ENCODE measurements at places on chromosomes 2 and 18.

DNA sequence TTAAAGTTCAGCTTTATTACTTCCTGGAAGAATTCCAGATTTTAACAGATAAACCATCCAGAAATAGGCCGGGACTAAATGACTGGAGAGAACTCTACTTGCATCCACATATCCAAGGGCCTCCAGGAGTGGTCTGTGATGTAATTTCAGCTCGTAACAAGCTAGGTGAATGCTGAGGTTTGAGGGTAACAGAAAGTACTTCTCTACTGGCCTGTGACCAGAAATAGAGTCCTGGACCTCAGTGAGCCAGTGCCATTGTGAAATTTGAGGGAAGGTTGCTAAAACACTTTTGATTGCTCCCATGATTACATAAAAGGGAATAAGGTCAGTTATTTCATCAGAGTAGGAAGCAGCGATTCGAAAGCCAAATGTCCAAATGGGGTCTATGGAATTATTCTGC lies 158.1 kb downstream of the DOCK10 start:
- no peak for DNase-seq

DNA sequence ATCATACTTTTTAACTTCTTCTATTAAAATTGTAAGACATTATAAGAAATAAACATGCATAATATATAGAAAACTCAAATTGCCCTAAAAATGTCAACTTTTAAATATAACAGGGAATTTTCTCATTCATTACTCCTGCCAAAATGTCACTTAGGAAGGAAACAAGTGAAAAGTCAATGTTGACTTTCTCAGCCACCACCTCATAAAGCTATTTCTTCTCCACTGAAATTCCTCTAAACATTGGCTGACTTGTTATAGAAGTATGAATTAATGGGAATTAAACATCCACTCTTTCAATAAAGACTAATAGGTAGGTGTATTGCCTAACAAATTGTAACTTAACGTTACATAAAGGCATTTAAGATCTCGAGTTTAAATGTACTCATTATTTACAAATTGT lies 499.7 kb upstream of the SYT4 start:
- DNase-seq: no peak

DNA sequence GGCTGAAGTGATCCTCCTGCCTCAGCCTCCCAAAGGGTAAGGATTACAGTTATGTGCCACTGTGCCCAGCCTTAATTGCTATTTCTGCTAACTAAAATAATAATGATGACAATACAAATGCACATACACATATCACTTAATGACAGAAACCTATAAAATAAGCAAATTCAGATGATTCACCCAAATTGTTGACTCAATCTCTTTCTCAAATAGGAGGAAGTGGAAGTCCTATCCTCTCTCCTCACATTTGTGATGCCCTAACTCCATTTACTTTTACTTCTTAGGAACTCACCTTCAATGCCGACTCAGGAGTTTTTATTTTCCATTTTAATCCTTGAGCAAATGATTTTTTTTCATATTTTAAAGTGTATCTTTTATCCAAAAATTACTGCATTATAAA lies 24.5 kb upstream of the RAPH1 start:
- DNase-seq: no peak

DNA sequence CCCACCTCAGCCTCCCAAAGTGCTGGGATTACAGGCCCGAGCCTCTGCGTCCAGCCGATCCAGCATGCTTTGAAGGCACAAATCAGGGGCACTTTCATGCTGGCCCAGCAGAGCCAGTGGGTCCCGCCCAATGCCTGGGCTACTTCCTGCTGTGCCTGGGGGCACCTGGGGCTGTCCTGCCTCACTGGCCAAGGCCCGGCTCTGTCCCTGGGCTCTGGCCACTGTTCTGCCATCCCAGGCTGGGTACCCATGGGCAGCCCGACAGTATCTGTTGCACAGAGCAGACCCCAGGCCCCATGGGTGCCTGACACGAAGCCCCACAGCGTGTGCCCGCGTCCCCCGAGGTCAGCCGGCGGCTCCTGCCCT lies 6.8 kb upstream of the GAL3ST2 start:
- DNase-seq: no peak

DNA sequence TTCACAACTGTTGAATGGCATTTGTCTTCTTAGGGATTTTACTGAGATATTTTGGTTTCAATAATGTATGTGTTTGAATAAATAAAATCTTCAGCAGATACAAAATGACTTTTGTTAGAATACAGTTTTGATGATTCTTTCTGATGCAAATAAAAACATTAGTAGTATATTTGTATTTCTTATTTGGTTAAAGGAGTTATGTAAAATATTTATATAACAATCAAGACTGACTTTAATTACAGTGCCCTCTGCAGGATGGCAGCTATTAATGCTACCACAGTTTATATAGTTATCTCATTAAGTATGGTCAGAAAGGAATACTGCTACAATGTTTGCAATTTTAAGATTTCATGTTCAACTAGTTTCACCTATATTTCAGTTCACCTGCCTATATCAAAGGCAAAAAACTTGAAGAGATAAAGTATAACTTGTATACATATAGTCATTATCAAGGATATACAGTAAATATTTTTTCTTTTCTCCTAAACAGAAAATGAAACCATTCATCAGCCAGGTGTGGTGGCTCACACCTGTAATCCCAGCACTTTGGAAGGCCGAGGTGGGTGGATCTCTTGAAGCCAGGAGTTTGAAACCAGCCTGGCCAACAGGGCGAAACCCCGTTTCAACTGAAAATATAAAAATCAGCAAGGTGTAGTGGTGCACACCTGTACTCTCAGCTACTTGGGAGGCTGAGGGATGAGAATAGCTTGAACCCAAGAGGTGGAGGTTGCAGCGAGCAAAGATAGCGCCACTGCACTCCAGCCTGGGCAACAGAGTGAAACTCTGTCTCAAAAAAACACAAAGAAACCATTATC lies 19.8 kb downstream of the ARL5A start:
- DNase-seq: peak; percentile 48

- no peak for DNase-seq
Measured at GRCh38 chr2:121771976-121772742, 16.7 kb downstream of the TSN start.

DNA sequence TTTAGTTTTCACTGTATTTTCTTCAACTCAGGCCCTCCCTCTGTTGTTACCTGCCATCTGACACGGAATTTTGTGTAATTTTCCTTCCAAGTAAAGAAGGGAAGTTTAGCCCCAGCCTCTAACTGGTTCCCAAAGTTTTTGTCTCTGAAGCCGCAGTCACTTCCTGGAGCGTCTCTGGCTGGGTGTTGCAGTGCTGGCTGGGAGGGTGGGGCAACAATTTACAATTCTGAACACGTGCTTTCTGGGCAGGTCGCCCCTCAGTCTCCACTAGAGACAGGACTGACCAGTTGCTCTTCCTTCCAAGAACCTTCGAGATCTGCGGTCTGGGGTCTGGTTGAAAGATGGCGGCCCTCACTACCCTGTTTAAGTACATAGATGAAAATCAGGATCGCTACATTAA lies 3.5 kb downstream of the CNDP2 start:
- DNase-seq: peak; percentile 52

- no peak for DNase-seq
Measured at GRCh38 chr2:100416397-100416934, 1.0 kb downstream of the CHST10 start.

DNA sequence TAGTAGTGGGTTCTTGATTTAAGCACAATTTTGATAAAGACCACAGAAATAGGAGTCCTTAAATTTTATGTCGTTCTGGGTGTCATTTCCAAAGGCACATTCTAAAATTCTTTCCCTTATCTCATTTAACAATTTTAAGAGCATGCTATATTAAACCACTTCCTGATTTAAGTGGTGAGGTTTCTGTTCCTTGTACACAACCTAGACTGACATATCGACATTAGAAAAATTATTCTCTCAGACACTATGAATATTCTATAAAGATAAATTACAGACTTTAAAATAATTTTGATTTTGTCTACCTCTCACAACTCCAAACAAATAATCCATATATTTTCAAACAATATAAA lies 923.8 kb downstream of the LRP1B start:
- DNase-seq: no peak

DNA sequence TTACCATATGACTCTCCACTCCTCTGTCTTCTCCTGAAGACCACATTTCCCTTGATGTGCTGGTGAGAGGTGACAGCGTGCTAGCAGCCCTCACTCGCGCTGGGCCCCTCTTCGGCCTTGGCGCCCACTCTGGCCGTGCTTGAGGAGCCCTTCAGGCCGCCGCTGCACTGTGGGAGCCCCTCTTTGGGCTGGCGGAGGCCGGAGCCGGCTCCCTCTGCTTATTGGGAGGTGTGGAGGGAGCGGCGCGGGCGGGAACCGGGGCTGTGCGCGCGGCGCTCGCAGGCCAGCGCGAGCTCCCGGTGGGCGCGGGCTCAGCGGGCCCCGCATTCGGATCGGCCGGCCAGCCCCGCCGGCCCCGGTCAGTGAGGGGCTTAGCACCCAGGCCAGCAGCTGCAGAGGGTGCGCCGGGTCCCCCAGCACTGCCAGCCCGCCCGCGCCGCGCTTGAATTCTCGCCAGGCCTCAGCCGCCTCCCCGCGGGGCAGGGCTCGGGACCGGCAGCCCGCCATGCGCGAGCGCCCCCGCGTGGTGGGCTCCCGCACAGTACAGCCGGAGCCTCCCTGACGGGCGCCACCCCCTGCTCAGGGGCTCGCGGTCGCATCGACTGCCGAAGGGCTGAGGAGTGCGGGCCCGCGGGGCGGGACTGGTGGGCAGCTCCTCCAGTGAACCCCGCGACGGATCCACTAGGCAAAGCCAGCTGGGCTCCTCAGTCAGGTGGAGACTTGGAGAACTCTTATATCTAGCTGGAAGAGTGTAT lies 246.6 kb upstream of the REG3G start:
- DNase-seq: no peak

DNA sequence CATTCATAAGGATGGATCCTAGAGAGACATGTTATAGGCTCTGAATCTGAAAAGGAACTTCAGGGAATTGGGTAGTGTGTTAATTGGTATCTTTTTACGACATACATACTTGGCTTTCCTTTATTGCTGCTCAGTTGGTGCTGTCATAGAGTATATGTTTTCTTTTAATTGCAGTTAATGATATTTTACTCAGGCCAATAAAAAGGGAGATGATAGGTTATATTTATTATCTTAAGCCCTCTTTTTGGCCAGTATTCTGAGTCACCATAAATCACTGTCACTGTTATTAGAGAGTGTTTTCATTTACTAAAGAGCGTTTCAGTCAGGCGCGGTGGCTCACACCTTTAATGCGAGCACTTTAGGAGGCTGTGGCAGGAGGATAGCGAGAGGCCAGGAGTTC lies 47.6 kb downstream of the RALBP1 start:
- DNase-seq: no peak

DNA sequence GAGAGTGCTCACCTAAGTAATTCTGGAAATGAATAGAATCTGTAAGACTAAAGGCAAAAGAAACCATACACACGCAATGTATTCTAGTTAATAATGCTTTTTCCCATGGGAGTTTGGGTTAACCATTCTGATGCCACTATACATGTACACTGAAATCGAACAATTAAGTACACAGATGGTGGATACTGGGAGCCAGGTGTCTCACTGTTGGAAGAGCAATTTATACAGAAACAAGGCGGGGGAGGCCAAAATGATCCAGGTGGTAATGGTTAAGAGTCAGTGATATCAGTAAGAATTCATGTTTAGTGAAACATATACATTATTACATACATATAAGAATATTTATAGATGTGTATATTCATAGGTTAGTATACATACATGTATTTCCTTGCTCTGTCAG lies 67.2 kb downstream of the TMEM131 start:
- no peak for DNase-seq

- peak; percentile 72 for DNase-seq
Measured at GRCh38 chr2:176126929-176127773, 2.4 kb upstream of the HOXD8 start.

DNA sequence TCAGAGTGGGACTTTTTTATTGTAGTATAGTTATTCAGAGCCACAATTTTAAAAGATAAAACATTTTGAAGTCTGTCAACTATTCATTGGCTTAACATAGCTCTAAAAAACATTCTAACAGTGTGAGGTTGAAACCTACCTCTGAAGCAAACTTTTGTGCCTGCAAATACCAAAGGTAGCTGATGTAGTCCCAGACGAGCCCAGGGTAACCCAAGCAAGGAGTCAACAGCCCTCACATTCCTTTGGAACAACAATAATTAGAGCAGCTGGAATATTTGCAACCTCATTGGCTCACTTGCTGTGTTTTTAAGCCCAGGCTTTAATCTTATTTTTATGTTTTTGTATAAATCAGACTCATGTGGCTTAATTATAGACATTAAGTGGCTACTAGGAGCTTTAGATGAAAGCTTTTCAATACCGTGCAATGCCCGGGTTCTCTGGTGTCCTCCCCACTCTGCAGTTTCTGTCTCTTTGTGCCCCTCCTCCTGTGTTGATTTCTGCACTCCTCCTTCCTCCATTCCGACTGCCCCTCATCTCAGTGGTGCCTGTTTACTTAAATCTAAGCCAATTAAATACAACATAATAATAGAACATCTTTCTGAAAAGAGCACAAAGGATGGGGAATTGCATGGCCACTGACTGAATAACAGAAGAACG lies 157.9 kb upstream of the UNC80 start:
- DNase-seq: no peak

- no peak for DNase-seq
Measured at GRCh38 chr2:136104977-136105376, 13.0 kb downstream of the CXCR4 start.

DNA sequence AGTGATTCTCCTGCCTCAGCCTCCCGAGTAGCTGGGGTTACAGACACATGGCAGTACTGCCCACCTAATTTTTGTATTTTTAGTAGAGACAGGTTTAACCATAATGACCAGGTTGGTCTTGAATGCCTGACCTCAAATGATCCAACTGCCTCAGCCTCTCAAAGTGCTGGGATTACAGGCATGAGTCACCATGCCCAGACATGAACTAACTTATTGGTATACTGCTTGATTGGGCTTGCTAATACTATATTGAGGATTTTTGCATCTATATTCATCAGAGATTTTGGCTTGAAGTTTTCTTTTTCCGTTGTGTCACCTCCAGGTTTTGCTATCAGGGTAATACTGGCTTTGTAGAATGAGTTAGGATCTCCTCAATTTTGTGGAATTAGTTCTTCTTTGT lies 706.1 kb upstream of the HS6ST1 start:
- DNase-seq: no peak

DNA sequence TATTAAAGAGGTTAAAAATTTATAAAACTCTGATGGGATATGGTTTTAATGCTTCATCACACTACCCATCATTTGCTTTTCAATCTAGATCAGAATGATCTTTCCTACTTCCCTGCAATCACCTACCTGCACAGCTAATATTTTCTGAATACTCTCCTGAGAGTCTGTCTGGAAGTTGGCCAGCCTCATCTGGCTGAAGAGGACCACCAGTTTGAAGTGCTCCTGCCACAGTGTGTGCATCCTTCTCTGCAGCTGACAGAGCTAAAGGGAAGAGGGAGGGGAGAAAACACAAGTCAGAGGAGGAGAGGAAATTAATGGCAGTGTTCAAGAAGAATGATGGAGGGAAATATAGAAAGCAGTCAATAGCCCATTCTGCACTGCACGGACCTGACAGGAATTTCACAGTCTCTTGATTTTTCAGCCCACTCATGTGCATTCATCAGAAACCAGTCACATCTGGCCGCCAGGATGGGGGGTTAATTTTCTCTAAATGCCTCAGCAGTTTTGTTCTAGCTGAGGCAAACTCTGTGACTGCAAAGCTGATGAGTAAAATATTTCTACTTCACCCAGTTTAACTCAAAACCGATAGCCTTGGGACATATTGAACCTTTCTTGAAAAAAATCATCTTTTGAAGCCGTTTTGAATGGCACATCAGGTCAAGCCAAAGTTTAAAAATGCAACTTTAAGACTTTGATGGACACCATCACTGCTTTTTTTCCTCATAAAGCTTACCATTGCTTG lies 201.8 kb upstream of the KLHL14 start:
- DNase-seq: no peak

Data from CD4-positive, alpha-beta T cell treated with Interleukin-2 at 100 ng/mL for 4 hours (primary cell).